HFF-Myc (cell line): ENCODE measurements at places on chromosomes 12 and 14.

- DNase-seq, result no peak
These were observed 277.4 kb downstream of the BCL11B start for GRCh38 chr14:98994561-98994960.

DNA sequence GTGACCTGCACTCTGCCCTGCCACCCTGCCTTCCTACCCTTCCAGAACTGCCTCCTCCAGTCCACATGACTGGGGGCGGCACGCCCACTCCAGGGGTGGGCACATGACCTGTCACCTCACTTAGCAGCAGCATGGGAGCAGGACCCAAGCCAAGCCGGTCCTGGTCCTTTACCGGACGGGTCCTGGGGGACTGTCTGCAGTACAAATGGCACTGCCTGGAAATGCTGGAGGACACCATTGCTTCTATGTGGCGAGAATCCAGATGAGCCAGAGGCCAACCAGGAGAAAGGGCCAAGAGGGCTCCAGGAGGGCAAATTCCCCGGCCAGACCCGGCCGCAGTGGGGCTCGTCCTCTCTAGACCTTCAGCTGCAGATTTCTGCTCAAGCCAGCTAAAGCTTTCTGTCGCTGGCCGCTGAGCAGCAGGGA, 33.1 kb downstream of the ITPK1 start:
- no peak for DNase-seq

GRCh38 chr12:130639476-130640424, 76.3 kb downstream of the RIMBP2 start:
- no peak for DNase-seq

GRCh38 chr12:19510461-19510860, 71.2 kb downstream of the AEBP2 start:
- no peak for DNase-seq

- DNase-seq, result no peak
These were observed 407.0 kb downstream of the MED13L start for GRCh38 chr12:115870510-115870909.

GRCh38 chr12:73361156-73361863, 1089.1 kb downstream of the TRHDE start:
- DNase-seq, result no peak

DNA sequence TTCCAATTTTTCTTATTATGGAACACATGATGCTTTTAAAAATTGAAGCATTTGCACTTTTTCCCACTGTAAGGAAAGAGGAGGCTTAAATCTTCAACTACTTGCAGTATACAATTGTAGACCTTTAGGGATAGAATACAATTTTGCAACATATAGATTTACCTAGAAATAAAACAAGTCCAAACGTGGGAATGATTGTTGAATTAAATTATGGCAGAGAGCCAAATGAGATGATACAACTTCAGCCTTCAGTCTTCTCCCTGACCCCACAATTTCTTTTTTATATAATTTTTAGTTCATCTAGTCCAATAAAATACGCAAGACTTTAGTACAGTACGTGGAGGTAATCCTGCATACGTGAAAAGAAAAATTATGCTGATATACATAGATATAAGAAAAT, 666.5 kb downstream of the SLC16A7 start:
- DNase-seq, result no peak

GRCh38 chr14:61101803-61102548, 120.9 kb downstream of the SLC38A6 start:
- no peak for DNase-seq

DNA sequence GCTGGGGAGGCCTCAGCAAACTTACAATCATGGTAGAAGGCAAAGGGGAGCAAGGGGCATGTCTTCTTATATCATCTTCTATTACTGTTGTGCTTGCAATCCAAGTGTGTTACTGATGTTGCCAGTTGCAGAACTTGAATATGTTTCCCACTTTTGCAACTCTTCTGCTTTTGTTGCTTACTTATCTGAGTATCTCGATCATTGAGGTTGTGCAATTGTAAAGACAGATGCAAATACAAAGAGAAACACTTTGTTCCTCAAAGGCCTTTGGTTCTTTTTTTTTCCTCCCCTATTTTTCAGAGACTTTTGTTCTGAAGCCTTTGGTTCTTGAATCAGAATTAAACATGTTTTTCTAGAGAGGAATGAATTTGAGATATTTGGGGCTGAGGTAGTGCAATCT, 3.7 kb upstream of the COX8C start:
- DNase-seq, result no peak
